ENCODE measurements at places on chromosomes 1 and 21.

GRCh38 chr1:77468257-77468948 lies 186.6 kb downstream of the AK5 start:
- DNase-seq = no peak

- DNase-seq = no peak
Measured at GRCh38 chr1:98962156-98962555, 42.5 kb downstream of the PLPPR5 start.

DNA sequence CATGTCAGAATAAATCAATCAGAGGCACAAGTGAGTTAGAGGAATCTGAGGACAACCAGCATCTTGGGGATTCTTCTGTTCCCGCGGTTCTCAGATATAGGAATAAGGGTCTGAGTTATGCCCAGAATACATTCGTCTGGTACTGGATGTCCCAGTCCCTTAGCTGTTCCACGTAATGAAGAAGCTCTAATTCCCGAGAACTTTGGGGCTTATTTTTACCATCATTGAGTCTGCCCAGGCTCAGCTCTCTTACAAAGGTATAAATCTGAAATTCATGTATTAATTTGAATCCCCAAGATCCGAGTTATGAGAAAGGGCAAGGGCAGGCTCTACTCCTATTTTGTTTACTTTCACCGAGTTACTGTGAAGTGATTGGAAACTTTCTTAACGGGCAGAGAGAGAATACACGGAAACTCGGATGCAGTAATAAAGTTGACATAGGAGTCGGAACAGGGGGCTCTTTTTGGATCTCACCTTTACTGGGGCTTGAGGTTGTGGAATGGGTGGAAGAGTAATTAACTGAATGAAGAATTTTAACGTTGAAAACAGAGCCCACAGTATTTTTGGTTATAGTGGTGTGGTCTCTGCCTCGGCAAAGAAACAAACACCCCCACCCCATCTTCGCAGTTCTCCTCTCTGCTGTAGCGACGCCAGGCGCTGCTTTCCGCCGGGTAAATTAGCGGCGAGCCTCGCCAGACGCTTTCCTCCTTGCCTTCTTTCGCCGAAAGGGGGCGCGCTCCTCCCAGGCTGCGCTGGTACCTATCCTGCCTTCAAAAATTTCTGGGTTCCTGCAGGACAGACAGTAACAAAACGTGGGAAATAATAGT lies 7.1 kb downstream of the PRRX1 start:
- no peak for DNase-seq

GRCh38 chr1:75170981-75171380 lies 36.8 kb downstream of the LHX8 start:
- DNase-seq = no peak

- no peak for DNase-seq
Measured at GRCh38 chr1:83130886-83131691, 867.8 kb downstream of the TTLL7 start.

DNA sequence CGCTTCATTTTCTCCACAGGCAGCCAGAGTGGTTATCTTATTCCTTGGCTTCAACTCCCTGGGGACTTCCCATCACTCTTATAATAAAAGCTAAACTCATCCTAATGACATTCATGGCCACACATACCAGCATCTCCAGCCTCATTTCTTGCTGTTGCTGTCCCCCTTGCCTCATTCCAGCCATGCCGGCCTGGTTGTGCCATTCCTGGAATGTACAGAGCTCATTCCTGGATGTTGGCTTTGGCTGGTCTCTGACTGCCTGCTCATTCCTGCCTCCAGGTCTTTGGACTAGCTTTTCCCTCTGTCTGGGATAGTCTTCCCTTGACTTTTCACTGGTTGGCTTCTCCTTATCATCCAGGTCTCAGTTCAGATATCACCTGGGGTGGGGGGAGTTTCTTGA lies 2.4 kb upstream of the PEF1 start:
- DNase-seq = no peak

DNA sequence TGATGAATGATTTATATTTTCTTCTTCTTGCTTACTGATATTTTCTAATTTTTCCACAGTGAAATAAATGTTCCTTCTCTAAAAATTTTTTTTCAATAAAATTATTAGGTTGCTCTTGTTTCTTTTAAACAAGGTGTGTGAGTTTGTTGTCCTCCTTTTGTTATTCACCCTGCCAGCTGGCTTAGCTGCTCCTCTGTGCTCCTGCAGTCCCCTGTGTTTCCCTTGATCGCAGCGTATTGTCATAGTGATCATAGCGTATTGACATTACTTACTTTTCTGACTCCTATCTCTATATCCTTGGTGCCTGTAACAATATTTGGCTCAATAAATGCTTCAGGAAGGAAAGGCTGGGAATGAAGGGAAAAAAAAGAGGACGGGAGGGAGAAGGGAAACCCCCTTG lies 24.9 kb upstream of the PODN start:
- no peak for DNase-seq

GRCh38 chr21:42193721-42194120 lies 25.2 kb upstream of the ABCG1 start:
- DNase-seq = no peak
